Panc1 (cell line): ENCODE measurements at places on chromosomes 16 and 17.

- no peak for DNase-seq
These were observed 299.6 kb upstream of the CCL2 start for GRCh38 chr17:33955461-33955860.

GRCh38 chr17:57092171-57092570 lies 7.1 kb downstream of the AKAP1 start:
- no peak for DNase-seq

DNA sequence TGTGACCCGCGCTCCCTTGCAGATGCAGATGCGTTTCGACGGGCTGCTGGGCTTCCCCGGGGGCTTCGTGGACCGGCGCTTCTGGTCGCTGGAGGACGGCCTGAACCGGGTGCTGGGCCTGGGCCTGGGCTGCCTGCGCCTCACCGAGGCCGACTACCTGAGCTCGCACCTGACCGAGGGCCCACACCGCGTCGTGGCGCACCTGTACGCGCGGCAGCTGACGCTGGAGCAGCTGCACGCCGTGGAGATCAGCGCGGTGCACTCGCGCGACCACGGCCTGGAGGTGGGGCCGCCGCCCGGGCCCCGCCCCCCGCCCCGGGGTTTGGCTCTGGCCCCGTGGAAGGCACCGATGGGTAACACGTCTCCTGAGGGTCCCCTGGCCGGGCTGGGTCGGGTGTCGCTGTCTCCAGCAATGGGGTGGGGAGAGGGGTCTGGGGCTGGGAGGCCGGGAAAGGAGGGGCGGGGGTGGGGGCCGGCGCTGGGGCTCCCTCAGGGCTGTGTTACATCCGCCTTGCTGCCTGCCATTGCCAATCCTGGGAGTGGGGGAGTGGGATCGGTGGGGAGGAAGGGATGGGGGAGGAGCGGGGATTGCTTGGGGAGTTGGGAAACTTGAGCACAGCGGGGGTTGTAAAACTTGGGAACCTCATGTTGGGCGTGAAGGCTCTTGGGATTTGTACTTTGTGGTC lies 737 bp downstream of the NUDT16L1 start:
- no peak for DNase-seq

GRCh38 chr16:56275801-56276200 lies 84.5 kb downstream of the GNAO1 start:
- no peak for DNase-seq
